ENCODE measurements at places on chromosomes 5 and 9. TPM values are rescaled to one million over a fixed set of nuclear protein-coding genes. Genes with fewer than 3 reads are reported as not detected.

CD74 gene
- total RNA-seq = not detected

STKLD1 gene
- not detected for total RNA-seq

PCDHGB6 gene
- not detected for total RNA-seq

OR1K1 gene
- total RNA-seq = not detected

GABRA6 gene
- not detected for total RNA-seq

MEF2C gene
- 9.5 TPM for total RNA-seq

F2RL2 gene
- 9.5 TPM for total RNA-seq

UGT3A2 gene
- total RNA-seq = not detected

FGD3 gene
- total RNA-seq = not detected

SLCO6A1 gene
- total RNA-seq = not detected

PHYHD1 gene
- total RNA-seq = not detected

CA9 gene
- 0.40 TPM for total RNA-seq

PHF24 gene
- not detected for total RNA-seq

DMRT2 gene
- 0.30 TPM for total RNA-seq

EGR1 gene
- total RNA-seq = not detected

SNCB gene
- not detected for total RNA-seq

GRM6 gene
- total RNA-seq = not detected

GRCh38 chr9:136586391-136586953 lies 40.6 kb upstream of the NOTCH1 start:
- no peak for DNase-seq

DNA sequence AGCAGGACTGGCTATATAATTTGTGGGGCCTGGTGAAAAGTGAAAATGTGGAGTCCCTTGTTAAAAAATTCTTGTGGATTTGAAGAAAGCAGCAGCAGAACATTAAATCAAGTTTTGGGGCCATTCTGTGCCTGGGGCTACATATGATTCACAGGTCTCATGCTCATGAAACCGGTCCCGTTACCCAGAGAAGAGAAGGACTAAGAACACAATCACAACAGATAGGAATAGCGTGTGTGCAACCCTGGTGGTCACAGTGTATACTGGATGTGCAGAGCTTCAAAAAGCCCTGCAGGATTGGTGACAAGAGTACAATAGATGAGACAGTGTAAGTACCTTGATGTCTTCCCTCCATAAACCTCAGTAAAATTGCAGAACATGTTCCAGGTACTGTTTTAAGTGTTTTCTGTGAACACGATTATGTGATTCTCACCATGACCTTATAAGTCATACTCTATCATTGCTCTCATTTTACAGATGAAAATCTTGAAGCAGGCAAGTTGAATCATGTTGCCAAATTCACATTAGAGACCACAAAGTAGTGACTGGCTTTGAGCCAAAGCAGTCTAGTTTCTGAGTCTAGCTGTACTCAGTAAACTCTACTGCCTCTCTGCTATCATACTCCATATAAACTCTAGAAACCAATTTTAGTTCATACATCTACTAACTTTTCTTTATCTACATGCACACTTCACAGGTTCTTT lies 636.5 kb downstream of the TAF11L14 start:
- DNase-seq = no peak

- no peak for DNase-seq
Measured at GRCh38 chr5:112576298-112576925, 157.3 kb upstream of the EPB41L4A start.

DNA sequence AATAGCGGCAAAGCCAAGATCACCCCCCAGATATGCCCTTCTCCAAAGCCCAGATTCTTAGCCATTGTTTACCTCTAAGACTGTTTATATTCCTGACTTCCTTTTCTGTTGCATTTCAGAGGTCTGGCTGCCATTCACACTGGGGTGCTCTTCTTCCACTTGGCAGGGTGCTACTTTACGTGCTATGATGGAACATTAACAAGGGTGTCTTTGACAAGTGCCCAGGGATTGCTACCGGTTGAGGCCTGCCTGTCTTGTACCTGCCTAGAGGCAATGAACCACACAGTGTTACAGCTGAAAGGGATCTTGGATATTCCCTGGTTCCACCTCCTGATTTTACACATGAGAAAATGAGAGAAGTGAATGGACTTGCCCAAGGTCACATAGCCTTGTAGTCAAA lies 352.1 kb upstream of the KIF2A start:
- DNase-seq = no peak

DNA sequence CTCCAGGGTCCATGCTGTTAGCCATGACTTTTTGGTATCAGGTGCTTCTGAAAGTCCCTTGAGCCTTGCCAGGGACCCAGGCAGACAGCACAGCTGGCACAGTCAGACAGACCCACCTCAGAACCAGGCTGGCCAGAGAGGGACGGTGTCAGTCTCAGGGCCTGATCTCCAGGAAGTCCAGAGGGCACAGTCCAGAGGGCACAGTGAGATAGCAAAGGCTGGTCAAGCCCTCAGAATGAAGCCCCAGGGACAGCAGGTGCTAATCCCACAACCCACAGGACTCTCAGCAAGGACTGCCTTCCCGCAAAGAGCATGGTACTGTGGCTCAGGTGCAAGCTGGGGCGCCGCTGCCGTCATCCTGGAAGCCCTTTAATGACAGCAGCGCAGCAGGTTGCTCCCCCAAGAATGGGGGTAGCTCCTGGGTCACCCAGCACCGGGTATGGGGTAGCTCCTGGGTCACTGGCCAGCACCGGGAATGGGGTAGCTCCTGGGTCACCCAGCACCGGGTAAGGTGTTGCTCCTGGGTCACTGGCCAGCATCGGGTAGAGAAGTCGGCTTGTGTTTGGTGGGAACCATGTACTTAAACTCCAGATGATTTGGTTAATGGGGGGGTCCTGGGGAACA lies 105.6 kb upstream of the PHYKPL start:
- DNase-seq = no peak

DNA sequence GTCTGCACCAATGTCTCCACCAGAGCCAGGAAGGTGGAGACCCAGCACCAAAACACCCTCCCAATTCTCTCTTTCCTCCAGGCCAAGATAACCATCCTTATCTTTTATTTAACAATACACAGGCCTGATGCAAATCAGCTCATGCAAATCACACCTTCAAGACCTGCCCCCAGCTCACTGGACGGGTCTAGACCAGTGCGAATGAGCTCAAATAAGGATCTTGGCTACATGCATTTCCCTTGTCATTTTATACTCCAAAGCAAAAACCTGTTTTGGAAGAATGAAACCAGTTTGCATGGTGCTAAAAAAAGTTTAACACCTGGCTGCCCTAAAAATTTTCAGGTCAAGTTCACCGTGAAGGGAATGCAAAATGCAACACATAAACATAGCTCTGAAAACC lies 31.9 kb upstream of the DAPK1 start:
- DNase-seq = no peak

GRCh38 chr9:35568196-35568595 lies 36.9 kb upstream of the TESK1 start:
- DNase-seq = no peak

GRCh38 chr5:27450607-27451006 lies 412.2 kb upstream of the CDH9 start:
- DNase-seq = no peak

- no peak for DNase-seq
Measured at GRCh38 chr5:107319901-107320300, 350.8 kb downstream of the EFNA5 start.

- no peak for DNase-seq
Measured at GRCh38 chr9:113995963-113996362, 82.1 kb downstream of the AMBP start.

DNA sequence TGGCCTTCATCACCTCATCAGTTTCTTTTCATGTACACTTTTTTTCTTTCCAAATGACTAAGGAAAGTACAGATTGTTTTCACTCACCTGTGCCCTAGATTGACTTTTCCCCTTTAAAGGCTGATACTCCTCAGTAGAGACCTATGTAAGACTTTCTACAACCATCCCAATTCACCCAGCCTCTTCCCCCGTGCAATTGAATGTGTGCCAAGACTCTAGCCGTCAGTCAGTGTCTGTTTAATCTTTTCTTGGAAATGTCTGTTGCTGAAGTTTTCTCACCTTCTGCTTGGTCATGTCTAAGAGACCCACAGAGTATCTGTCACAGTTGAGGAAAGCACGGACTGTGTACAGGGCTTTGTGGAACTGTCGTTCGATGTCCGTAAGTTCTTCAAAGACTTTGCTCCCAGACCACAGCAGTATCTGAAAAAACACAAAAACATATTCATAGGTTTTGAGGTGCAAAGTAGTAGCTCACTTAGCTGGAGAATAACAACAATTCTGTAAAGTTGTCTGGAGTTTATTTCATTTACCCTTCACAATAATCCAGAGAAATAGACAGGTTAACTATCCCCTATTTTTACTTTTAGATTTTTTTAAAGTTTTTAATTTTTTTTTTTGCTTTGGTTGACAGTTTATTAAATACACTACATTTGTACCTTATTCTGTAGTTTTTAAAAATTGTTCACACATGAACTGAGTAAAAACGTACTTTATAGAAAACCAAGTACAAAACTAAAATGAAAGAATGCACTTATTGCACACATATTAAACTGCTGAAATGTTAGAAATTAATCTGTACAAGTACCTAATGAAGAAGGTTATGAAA lies 13.6 kb downstream of the PDE6A start:
- no peak for DNase-seq

- no peak for DNase-seq
Measured at GRCh38 chr9:86069206-86069869, 30.0 kb downstream of the GOLM1 start.

- no peak for DNase-seq
Measured at GRCh38 chr9:38130724-38131123, 61.7 kb upstream of the SHB start.

DNA sequence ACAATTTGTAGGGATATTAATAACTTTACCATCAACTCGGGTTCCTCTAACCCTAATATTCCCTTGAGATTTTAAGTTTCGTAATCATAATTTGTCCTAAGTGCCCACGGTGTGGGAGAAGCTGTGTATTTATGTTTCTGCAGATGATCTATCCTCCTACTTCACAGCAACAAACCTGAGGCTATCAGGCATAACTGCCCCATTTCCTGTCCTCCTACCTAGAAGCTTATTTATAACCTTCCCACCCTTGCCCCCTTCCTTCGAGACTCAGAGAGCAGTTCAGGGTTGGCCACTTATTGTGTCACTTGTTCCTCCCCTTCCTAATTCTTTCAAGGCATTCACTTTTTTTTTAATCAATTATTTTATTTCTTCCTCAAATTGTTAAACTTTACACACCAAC lies 29.6 kb upstream of the LCP2 start:
- no peak for DNase-seq

DNA sequence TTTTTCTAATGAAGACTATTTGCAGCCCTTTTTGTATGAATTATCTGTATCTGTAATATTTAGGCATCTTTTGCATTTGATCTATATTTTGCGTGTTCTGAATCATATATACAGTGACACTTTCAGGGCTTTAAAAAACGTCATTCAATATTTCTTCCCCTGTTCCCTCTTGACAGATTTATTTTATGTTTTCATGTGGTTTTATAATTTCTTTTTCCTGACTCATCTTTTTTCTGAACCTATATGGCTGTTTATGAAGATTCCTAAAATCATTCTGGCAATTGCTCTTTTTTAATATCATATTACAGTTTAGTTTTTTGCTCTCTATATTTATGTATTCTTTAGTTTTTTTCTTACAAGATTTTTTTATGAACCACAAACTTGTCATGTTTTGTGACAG lies 67.6 kb downstream of the SMARCA2 start:
- no peak for DNase-seq

GRCh38 chr5:178130576-178131445 lies at the start of gene RMND5B:
TSS of gene RMND5B (plus strand) at chr5:178131014. CDS start at chr5:178138120, 7,106 bp downstream.
- peak; percentile 93 for DNase-seq

GRCh38 chr5:134047687-134048056 lies 42.9 kb upstream of the VDAC1 start:
- no peak for DNase-seq

- no peak for DNase-seq
Measured at GRCh38 chr5:160926428-160926827, 74.4 kb upstream of the ATP10B start.

GRCh38 chr9:69572611-69573010 lies 99.6 kb downstream of the APBA1 start:
- no peak for DNase-seq

DNA sequence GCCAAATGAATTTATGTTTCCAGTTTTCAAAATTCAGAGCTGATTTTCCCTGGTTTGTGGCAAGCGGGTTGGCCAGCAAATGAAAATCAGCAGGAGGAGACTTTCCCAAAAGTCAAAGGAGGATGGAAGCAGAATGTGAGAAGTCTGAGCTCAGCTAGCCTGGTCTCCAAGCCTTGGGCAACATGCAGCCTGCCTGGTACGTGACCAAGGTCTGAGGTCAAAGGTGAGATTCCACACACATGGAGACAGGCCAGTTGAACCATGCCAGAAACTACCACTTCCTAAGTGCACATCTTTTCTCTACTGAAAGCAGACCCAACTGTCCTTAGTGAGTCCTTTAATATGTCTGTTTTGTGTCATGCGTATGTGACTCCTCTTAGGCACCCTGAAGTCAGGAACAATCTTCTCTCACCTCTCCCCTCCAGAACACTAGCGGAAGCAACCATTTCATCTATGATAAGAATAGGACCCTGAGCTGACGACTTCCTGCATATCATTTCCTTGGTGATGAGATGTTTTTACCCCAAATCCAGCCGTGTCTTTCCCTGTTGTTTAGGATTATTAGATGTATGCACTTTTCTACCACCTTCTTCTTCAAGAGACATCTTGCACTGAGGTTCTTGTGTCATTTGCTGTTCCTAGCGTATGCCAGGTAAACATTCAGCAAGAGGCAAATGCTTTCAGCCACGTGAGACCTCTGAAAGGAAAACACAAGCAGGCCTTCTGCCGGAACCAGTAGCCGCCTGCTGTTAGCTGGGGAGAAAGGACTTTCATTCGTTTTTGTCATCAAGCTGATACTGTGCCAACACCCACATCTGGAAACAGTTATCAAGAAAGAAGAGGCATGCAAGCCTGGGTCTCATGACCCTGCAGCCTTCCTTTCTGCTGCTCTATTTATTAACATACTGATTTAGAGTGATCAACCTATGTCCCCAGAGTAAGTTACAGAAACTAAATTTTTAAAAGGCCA lies 9.7 kb upstream of the TGFBI start:
- DNase-seq = peak; percentile 94

GRCh38 chr9:116924462-116925110 lies 237.5 kb downstream of the TRIM32 start:
- DNase-seq = peak; percentile 68

GRCh38 chr5:160333721-160334120 lies 21.4 kb upstream of the CCNJL start:
- no peak for DNase-seq

GRCh38 chr5:17004441-17005106 lies 68.5 kb upstream of the MYO10 start:
- DNase-seq = no peak

DNA sequence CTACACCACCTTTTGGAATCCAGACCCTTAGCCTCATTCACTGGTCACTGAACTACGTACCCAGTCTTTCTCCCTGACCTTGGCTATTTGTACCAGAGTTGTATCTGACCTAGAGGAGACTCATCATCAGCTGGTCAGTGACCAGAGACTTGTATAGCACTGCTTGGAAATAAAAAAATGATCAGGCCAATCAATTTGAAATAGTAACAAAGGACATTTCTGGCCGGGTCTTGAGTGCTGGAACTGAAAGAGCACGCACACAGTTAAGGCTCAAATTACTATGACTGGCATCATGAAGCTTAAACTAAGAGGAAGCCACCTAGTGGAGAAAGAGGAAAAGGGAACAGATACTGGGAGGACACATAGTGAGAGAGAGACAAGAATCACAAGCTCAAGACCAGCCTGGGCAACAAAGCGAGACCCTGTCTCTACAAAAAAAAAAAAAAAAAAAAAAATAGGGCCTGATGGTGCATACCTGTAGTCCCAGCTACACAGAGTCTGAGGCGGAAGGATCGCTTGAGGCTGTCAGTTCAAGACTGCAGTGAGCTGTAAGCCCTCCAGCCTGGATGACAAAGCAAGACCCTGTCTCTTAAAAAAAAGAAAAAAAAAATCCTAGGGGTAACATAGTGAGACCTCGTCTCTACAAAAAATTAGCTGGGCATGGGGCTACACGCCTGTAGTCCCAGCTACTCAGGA lies 12.8 kb upstream of the SRP19 start:
- DNase-seq = peak; percentile 14

Measured in MG63 (cell line).